ENCODE measurements at places on chromosomes 3 and 15. TPM values are rescaled to one million over a fixed set of nuclear protein-coding genes. Genes with fewer than 3 reads are reported as not detected.

- no peak for DNase-seq
These were observed 57.2 kb downstream of the GLDN start for GRCh38 chr15:51398626-51399025.

GRCh38 chr15:61198722-61199121 is 30.4 kb downstream of the RORA start:
- no peak for DNase-seq

DNA sequence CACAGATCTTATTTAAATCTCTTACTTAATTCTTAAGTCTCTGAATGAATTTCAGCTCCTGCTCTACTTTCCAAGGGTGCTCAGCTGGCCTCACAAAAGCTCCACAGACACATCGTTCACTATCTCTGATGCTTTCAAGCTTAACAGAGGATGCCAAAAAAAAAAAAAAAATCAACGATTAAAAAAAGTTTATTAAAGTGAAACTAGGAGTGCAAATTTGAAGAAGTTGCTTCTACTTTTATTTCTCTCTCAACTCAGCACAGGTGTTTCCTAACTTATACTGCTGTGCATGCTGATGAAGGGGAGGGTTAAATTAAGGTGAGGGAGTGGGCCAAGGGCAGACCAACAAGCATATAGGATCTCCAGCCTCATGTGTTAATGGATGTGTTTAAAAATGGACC is 157.2 kb downstream of the TIGIT start:
- DNase-seq, result no peak

- no peak for DNase-seq
These were observed 265.6 kb downstream of the CTNNB1 start for GRCh38 chr3:41464858-41465257.

DNA sequence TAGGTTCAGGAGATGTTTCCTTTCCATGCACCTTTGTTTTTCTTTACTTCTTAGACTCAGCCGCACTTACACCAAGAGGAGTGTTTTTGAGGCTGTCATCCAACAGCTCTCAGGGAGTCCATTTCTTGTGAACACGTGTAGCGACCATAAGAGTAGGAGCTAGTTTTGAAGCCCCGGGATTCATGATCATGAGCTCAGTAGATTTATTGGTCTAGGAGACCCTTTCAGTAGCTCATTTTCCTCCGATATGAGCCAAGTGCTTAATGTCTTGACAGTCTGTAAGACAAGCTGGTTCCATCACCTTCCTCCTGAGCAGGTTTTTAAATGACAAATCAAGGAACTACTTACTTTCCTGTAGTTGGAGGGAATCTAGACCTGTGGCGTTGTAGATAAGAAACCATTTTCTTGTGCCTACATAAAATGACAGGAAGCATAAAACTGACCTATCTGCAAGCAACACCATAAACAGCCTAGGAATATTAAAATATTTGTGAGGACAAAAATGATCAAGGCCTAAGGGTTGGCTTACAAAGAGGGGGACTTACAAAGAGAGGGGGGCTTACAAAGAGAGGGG is 172.6 kb upstream of the BHLHE40 start:
- DNase-seq, result no peak

DNA sequence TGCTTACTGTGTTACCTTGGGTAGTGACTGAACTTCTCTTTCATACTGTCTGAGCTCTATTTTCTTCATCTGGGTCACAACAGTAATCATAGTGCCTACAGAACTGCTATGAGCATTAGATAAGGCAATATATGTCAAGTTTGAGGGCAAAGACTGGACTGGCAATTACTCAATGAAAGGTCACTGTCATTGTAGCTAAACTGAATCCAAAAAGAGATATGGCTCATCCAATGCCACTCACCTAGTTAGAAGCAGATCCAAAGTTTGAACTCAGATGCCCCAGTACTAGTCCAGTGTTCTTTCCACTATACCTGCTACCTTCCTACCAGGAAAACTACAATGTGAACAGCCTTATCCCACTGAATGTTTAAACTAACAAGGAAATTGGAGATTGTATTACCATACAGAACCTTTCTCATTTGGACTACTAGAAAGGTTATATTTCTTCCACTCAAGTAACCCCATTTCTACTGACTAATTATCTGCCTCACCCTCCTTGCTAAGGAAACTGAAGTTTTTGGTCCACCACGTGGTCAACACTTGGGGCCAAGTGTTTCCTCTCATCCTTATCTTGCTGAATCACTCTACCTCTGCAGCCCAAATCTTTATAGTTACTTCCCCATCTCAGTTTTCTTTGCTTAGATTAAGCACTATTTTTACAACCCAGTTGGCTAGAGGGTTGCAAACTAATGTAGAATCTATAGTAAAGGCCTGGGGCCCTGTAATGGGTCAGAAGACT is 202.3 kb upstream of the LPP start:
- no peak for DNase-seq

- DNase-seq, result no peak
These were observed 46.1 kb downstream of the SOX2 start for GRCh38 chr3:181757694-181758306.

DNA sequence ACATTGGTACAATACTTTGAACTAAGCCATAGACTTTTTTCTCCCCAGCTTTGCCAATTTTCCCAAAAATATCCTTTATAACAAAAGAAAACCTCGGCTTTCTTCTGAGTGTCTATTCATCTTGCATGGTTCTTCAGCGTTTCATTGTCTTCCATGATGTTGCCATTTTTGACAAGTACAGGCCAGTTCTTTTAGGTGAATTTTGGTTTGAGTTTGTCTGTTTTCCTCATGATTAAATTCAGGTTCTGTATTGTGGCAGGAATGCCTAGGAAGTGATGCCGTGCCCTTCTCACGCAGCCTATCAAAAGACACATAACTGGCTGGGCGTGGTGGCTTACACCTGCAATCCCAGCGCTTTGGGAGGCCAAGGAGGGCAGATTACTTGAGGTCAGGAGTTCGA is 7.6 kb upstream of the CSPG4 start:
- DNase-seq, result no peak

- DNase-seq, result no peak
These were observed 407.1 kb upstream of the MCTP2 start for GRCh38 chr15:93823971-93824913.

DNA sequence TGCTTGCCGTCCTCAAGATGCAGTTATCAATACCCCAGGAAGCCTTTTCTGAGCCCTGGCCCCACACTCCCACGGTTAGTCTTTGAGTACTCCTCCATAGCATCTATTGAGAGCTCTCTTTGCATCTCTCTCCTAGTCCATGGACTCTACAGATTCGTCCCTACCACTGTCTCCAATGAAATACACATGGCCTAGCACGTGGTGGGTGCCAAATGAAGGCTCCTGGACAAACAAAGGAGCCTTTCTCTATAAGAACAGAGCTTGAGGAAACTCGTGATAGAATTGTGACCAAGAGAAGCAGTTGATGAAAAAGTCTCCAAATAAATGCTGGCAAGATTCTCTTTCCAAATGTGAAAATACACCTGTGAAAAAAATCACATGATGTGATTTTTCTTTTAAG is 166.1 kb downstream of the GABRG3 start:
- no peak for DNase-seq

Gene TNFAIP8L3
- total RNA-seq, result not detected

Gene SAMMSON
- total RNA-seq, result not detected

Gene PPIP5K1
- 62.4 TPM for total RNA-seq

Gene GNAI2
- total RNA-seq, result 156 TPM

Gene PLS1
- total RNA-seq, result 50.4 TPM

Gene IGSF10
- total RNA-seq, result 0.55 TPM
